SJCRH30 (cell line): ENCODE measurements at places on chromosomes 16 and 17.

DNA sequence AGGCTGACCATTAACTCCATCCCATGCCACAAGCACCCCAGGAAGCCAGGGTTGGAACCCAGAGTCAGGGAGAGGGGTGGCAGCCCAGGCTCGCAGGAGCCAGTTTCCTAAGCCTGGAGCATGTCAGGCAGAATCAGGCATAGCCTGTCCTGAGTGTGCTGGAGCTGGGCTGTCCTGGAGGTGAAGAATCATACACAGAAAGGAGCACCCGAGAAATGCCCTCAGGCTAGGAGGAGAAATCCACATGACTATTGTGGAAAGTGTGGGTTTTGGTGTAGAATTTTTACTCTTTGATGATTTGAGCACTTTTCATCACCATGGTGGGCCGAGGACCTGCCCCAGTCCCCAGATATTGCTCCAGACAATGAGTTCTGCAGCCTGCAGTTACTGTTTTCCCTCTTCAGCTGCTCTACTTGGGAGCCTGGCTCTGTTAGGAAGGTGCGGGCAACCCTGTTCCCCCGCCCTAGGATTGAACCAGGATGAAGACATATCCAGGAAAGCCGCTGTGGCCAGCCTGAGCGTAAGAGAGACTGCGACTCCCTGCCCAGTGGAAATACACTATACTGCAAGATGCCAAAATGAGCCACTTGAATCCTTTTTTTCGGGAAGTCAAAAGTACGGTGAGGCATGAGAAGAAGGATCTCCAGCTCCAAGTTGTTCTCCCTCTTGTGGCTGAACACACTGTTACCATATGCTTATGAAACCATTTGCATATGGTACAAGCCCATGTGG, 29.0 kb upstream of the HEATR6 start:
- no peak overlapping the region for H3K4me3 ChIP-seq
- no peaks in the 10 kb centered on the region for H3K4me1 ChIP-seq
- no peaks in the 10 kb centered on the region for H3K36me3 ChIP-seq
- DNase-seq = no peak

- no peaks in the 10 kb centered on the region; the same call in 1 of the 2 replicates for H3K27me3 ChIP-seq
- no peak overlapping the region for H3K4me3 ChIP-seq
- H3K27ac ChIP-seq = no peak overlapping the region
- no peaks in the 10 kb centered on the region for H3K36me3 ChIP-seq
- DNase-seq = no peak
These were observed 35.3 kb upstream of the MMP2 start for GRCh38 chr16:55443434-55444346.

DNA sequence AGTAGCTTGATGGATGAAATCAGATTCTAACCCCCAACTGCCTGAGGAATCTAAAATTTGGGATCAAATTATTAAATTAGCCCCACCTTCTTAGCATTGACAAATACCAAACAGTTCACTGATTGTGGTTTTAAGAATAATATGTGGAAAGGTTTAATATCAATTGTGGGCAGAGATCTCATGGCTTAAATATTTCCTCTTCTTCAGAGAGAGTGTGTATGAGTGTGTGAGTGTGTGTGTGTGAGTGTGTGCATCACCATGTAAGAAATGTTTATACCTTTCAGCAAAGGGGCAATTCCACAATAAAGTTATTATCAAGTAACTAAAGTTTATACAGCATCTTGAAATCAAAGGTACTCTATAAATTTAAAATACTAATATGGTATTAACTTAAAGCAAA, 3.2 kb downstream of the SMURF2 start:
- H3K36me3 ChIP-seq = no peaks in the 10 kb centered on the region
- no peak for DNase-seq
- H3K4me1 ChIP-seq = peaks cover 3% of the 10 kb centered on the region; the same call in 1 of the 2 replicates

DNA sequence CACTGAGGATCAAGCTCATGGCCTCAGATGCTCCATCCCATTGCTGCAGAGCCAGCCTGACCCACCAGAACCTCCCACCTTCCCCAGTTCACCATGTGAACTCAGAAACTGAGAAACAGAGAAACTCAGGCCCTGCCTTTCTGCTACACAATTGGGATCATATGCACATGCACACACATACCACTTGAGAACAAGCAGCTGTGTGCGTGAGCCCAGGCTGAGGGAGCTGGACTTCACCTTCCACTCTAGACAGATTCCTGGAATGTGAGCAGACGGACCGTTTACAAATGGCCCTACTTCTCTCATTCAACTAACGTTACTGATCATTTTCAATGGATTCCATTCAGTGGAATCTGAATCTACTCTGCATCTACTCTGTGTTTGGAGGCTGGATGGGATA, 1.7 kb upstream of the SPEM2 start:
- H3K27ac ChIP-seq = no peak overlapping the region
- H3K4me1 ChIP-seq = no peaks in the 10 kb centered on the region
- no peaks in the 10 kb centered on the region for H3K27me3 ChIP-seq
- no peak overlapping the region for H3K4me3 ChIP-seq
- no peaks in the 10 kb centered on the region for H3K36me3 ChIP-seq
- DNase-seq = no peak

GRCh38 chr17:82400206-82400605, 17.9 kb upstream of the HEXD start:
- DNase-seq = peak; percentile 77
- peak overlapping the region; percentile 1; the same call in 1 of the 2 replicates for H3K4me3 ChIP-seq
- H3K27me3 ChIP-seq = no peaks in the 10 kb centered on the region
- peak overlapping the region; percentile 73 for H3K27ac ChIP-seq
- H3K36me3 ChIP-seq = peaks cover 42% of the 10 kb centered on the region
- H3K4me1 ChIP-seq = peaks cover 31% of the 10 kb centered on the region

GRCh38 chr17:39045948-39046679, 78.9 kb upstream of the FBXO47 start:
- no peaks in the 10 kb centered on the region for H3K36me3 ChIP-seq

DNA sequence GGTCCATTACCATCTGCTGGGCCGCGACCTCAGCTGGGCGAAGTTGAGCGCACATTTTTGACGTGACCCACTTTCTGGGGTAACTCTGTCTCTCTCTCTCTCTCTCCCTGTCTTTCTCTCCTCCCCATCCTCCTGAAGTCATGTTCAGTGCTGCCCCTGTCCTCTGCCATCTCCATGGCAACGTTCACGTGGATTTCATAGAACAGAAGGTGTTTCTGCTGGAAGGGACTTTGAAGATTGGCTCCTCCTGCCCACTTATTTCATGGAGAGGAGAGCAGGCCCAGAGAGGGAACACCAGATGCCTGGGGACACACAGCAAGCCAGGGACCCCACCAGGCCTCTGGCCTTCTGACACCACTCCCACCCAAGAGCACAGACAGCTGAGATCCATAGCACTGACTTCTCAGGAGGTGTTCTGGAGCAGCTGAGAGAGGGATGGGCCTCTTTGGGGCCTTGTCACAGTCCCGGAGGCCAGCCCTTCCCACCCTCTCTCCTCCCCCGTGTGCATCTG, 4.2 kb upstream of the CCNF start:
- no peak for DNase-seq
- no peaks in the 10 kb centered on the region for H3K36me3 ChIP-seq
- no peak overlapping the region for H3K27ac ChIP-seq
- no peaks in the 10 kb centered on the region for H3K27me3 ChIP-seq

GRCh38 chr16:27756206-27756970, 206.4 kb downstream of the KATNIP start:
- no peak overlapping the region for H3K4me3 ChIP-seq
- DNase-seq = no peak
- H3K27me3 ChIP-seq = no peaks in the 10 kb centered on the region
- H3K27ac ChIP-seq = no peak overlapping the region
- no peaks in the 10 kb centered on the region for H3K36me3 ChIP-seq

- H3K27me3 ChIP-seq = no peaks in the 10 kb centered on the region
- H3K27ac ChIP-seq = no peak overlapping the region
- no peak overlapping the region for H3K4me3 ChIP-seq
- no peak for DNase-seq
- no peaks in the 10 kb centered on the region for H3K4me1 ChIP-seq
- H3K36me3 ChIP-seq = no peaks in the 10 kb centered on the region
These were observed 834.2 kb upstream of the SOX9 start for GRCh38 chr17:71286625-71287024.

DNA sequence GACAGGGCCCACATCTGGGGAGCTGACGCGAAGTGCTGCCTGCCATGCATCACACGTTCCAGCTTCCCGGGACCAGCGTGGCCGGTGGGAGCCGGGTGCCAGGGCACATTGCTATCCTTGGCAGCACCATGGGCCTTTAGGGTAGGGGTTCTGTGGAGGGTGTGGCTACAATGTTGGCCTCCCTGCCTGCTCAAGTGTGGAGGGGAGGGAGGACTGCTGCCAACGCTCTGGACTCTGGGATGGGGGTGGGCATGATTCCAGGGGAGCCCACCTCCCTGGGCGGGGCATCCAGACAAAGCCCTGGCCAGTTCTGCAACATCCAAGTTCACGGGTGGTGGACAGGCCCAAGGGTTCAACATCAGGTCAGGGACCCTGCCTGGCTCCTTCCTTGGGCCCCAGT, 13.9 kb downstream of the GRB7 start:
- H3K4me1 ChIP-seq = peaks cover 5% of the 10 kb centered on the region; the same call in 1 of the 2 replicates
- H3K27ac ChIP-seq = no peak overlapping the region
- H3K36me3 ChIP-seq = no peaks in the 10 kb centered on the region

DNA sequence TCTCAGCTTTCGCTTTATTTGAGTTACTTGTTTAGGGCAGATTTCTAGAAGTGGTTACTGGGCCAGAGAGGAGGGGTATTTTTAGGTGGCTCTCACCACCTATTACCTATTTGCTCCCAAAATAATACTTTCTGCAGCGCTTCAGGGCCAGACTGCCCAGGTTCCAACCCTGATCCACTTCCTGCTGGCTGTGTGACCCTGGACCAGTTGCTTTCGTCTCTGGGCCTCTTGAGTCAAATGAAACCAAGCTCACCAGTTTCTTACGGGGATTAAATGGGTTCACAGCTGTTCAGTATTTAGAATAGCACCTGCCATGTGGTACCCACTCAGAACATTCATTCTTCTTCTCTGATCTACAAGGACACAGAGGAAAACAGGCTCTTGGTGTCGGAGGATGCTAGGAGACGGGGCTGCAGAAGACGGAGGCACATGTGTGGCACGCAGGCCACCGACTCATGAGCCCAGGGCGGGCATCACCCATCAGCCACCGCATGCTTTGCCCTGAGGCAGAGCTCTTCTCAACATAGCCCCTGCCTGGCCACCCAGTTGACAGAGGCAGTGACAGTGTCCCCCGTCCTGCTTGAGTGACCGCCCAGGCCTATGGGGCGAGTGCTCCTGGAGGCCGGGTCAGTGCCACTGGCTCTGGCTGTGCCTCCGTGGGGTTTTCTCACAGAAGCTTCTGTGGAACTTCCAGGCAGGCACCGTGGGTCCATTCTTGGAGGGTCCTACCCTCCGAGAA, 149.0 kb upstream of the PLCG2 start:
- H3K27me3 ChIP-seq = no peaks in the 10 kb centered on the region
- DNase-seq = no peak
- no peaks in the 10 kb centered on the region for H3K36me3 ChIP-seq

DNA sequence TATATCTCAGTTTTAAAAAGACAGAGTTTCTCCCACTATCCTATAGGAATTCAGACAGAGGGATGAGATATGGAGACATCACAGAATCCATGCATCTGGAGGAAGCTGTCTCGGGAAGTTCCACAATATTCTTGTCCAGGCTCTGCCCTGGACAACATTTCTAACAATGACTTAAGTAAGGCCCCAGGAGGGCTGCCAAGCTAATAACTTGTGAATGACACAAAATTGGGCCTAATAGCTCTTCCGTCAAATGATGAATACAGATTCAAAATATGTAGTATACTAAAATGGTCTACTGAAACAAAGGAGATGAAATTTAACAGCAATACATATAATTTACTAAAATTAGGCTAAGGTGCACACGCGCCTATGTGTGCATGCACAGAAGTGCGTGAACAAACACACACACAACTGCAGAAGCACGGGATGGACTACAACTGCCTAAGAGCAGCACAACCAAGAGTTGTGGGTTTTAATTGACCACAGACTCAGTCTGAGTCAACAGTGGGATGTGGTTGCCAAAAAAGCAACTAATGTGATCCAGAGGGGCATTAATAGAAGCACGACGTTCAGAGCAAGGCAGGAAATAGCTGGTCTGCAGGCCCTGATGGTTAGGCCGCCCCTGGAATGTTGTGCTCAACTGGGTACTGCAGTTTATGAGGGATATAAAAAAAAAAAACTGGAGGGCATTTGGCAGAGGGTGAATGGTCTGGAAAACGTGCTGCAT, 26.3 kb upstream of the HS3ST2 start:
- no peaks in the 10 kb centered on the region for H3K27me3 ChIP-seq
- no peak overlapping the region for H3K4me3 ChIP-seq
- H3K4me1 ChIP-seq = no peaks in the 10 kb centered on the region
- DNase-seq = peak; percentile 16
- H3K36me3 ChIP-seq = no peaks in the 10 kb centered on the region

DNA sequence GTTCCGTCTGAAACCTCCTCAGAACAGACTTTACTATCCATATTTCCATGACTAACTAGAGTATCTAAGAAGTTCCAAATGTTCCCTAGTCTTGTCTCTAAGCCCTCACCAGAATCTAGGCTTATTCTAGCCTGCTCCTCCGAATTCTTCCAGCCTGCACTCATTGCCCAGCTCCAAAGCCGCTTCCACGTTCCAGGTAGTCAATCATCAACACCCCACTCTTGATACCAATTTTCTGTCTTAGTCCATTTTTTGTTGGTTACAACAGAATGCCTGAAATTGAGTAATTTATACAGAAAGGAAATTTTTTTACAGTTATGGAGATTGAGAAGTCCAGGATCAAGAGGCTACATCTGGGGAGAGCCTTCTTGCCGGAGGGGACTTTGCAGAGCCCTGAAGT, 21.1 kb downstream of the SLC38A8 start:
- DNase-seq = no peak
- no peak overlapping the region for H3K27ac ChIP-seq
- no peak overlapping the region for H3K4me3 ChIP-seq
- H3K27me3 ChIP-seq = no peaks in the 10 kb centered on the region

GRCh38 chr16:85364323-85365040, 248.6 kb upstream of the GSE1 start:
- no peaks in the 10 kb centered on the region for H3K36me3 ChIP-seq
- H3K4me1 ChIP-seq = peaks cover 18% of the 10 kb centered on the region
- no peak for DNase-seq
